ENCODE measurements at places on chromosomes 13 and 19.

DNA sequence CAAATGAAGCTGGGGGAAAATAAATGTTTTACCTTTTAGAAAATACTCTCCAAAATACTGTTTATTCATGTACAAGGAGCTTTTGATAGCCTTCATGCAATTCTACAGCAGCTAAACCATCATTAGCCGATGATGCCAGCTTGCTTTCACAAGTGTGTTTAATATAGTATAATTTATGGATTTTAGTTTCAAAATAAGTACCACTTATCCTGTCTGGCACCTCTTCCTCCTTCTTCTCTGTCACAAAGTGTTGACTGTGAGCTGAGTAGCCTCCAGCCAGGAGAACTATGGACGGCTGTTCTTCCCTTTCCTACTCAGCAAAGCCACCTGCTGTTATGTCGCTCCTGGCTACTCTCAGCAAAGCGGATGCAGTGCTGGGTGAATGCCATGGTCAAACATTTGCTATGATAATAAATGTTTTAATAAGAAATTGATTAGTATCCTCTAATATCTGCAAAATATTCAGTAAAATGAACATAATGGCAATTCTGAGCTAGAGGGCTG, 238.2 kb downstream of the LIG4 start:
- DNase-seq, result no peak

- DNase-seq, result no peak
Measured at GRCh38 chr13:101401196-101401595, 15.1 kb downstream of the NALCN start.

- no peak for DNase-seq
Measured at GRCh38 chr13:33454844-33455705, 169.5 kb upstream of the STARD13 start.

GRCh38 chr13:77637588-77637987, 59.9 kb upstream of the SLAIN1 start:
- DNase-seq, result no peak

- no peak for DNase-seq
Measured at GRCh38 chr13:75920536-75920935, 284.4 kb downstream of the LMO7 start.

DNA sequence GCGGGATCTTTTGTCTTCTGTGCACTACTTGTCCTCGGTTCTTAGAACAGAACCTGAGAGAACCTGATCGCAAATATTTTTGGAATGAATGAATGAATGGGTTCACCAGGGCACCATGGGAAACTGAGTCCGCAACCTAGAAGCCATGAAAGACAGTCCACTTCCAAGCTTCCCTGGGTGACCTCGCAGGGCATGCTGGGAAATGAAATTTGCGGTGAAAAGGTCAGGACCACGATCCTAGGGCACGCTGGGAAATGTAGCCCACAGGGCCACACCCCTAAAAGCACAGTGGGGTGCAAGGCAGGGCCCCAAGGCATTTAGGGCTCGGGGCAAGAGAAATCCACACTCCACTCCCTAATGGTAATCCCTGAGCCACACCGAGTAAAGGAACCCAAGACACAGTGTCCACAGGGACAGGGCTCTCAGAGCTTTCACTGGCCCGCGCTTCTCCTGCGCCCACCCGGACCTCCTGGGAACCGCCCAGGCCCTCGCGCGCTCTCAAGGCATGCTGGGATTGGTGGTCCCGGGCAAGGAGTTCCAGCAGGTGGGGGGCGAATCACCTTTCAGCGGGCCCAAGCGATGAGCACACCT, 1.1 kb upstream of the PPP1R12C start:
- DNase-seq, result no peak

DNA sequence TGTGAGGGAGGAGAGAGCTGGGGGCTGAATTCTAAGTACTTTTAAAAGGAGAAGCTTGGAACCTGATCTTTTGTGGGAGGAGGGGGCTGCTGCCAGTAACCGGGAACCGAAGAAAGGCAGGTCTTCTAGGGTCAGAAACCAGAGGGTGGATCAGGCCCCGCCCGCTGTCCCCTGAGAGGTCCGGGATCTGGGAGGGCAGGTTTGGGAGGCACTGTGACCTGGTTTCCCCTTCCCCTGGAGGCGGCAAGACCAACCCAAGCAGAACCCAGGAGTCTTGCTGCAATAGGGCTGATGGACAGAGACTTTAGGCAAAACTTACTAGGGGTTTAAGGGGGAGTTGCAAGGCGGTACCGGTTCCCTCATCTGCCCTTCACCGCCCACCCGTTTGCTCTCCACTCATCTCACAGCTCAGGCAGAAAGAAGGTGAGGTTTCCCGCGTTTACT, 707 bp upstream of the KLK8 start:
- DNase-seq, result no peak

DNA sequence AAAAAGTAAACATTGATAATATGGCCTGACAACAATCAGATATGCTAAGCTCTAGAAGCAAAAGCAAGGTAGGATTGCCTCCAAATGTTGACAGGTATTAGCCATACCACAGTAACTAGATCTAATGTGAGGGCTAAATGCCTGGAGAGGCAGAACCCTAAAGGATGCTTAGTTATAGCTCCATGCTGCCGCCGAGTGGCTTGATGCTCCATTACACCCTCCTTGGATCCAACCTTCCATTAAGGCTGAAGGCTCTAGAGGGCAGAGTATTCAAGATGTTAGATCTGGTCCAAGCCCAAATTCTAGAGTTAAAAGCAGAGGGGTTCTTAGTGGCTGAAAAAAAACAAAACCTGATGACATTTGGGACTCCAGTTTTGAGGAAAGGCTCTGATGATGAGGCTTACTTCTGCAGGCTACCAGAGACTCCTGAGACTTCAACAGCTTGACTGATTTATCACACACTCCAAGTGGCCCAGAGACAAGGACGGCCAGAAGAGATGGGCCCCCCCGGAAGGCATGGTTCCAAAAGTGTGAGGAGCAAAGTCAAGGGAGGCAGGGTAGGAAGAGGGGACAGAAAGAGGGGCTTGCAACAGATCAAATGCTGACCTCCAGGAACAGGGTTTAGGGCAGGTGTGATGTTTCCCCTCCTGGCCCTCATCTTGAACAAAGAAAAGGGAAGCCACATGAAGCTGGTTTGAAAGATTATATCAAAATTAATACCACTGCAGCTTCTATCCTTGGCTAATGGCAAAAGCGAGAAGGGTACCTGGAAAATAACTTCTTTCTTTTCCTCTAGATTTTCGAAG, 21.9 kb upstream of the CPB2 start:
- DNase-seq, result peak; percentile 43

Measured in AG04450 (cell line).